ENCODE measurements at places on chromosomes 7 and 10.

DNA sequence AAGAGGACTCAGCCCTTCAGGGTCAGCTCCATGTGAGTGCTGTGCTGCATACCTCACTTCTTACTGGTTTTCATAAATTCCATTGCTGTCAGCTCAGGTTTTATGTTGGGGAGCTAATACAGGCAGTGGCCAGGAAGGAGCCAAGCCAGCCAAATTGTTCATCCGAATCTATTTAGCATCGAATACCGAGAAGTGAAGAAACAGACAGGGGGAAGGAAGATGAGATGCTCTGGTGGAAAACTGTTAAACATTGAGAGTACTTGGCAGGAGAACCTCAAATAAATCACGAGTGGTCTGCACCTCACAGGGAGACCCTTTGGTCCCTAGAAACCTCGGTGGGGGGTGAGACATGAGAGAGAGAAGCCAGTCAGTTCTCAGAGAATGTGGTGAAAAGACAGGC is 196.0 kb upstream of the TMEM72 start:
- no peak for DNase-seq

DNA sequence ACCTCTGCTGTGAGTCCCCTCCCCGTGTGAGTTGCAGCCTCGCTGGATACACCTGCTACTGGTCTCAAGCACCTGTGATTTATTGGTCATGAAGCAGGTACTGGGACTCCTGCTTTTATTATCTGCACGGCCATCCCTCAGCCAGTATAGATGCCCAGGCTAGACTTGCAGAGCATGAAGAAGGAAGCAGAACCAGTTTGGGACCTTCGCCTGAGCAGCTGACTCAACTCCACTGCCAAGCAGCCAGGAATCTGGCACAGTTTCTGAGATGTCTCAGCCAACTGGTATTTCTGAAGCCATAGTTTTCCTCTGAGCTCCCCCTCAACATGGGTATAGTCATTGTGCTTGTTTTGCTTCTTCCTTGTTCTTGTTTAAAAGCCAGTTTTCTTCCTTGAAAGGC is 28.0 kb upstream of the SLC39A12 start:
- no peak for DNase-seq

DNA sequence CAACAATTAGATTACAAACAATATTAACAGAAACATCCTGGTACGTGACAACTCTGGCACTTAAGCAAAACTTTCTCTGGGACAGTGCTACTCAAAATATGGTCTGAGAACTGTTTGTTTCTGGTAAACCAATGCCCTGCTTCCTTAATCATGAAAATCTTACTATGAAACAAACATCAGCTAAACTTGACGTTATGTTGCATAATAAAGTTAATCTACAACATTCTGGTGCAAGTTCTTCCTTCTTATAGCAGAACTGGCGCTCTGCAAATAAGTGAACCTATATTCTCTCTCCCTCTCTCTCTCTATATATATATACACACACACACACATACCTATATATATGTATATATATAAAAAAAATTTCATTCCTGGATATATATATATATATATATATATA is 7.8 kb downstream of the C7orf33 start:
- no peak for DNase-seq

GRCh38 chr10:53064614-53065013 is 292.0 kb upstream of the MBL2 start:
- DNase-seq, result no peak

GRCh38 chr10:52778511-52779392 is 6.2 kb upstream of the MBL2 start:
- no peak for DNase-seq

Measured in NCI-H2081 (cell line).